ENCODE measurements at places on chromosomes 16 and 17.

GRCh38 chr17:69246726-69247375, 18.2 kb upstream of the ABCA10 start:
- DNase-seq, result peak; percentile 73

GRCh38 chr17:72136692-72137091, 15.9 kb downstream of the SOX9 start:
- no peak for DNase-seq

GRCh38 chr17:6521586-6521985, 34.8 kb downstream of the PITPNM3 start:
- no peak for DNase-seq

- no peak for DNase-seq
Measured at GRCh38 chr16:71826533-71827017, 17.9 kb upstream of the AP1G1 start.

- DNase-seq, result no peak
Measured at GRCh38 chr17:19487024-19487600, 46.5 kb upstream of the SLC47A1 start.

DNA sequence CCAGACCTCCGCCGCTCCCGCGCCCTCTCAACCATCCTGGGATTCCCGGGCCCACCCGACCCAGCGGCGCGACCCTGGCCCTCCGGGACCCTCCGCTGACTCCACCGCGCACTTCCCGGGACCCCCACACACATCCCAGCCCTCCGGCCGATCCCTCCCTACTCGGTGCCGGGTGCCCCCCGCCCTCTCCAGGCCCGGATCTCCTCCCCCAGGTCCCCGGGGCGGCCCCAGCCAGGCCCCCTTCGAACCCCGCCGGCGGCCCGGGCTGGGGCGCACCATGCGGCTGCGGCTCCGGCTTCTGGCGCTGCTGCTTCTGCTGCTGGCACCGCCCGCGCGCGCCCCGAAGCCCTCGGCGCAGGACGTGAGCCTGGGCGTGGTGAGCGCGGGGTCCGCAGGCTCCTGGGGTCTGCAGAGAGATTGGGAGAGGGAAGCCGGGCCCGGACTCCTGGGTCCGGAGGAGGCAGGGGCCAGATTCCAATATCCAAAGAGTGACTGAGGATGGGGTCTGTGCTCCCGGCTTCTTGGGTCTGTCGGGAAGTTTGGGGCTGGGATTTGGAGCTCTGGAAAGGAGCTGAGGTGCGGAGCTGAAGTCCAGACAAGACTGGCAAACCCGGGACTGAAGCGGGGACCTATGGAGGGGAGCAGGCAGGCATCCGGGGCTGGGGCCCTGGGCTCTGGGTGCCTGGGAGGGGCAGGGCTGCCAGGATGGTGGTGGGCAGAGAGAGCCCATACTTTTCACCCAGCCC, 453 bp downstream of the MMP25 start:
- DNase-seq, result no peak

GRCh38 chr16:59039066-59039720, 305.1 kb upstream of the GOT2 start:
- DNase-seq, result peak; percentile 18

DNA sequence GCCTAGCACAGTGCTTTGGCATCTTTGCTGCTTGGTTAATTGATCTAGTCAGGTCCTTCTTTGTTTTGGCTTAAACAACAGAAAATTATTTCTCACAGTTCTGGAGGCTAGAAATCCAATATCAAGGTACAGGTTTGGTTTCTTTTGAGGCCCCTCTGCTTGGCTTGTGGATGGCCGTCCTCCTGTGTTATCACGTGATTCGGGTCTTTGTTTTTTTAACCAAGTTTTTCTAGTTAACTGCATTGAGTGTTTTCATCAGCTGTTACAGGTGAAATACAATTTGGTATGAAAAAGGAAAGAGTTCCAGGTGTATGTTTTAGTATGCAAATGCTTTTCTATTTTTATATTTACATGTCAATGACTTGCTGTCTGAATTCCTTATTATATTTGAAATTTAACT, 2.8 kb downstream of the NLK start:
- DNase-seq, result no peak

GRCh38 chr16:20049831-20050230, 23.9 kb downstream of the GPR139 start:
- no peak for DNase-seq

DNA sequence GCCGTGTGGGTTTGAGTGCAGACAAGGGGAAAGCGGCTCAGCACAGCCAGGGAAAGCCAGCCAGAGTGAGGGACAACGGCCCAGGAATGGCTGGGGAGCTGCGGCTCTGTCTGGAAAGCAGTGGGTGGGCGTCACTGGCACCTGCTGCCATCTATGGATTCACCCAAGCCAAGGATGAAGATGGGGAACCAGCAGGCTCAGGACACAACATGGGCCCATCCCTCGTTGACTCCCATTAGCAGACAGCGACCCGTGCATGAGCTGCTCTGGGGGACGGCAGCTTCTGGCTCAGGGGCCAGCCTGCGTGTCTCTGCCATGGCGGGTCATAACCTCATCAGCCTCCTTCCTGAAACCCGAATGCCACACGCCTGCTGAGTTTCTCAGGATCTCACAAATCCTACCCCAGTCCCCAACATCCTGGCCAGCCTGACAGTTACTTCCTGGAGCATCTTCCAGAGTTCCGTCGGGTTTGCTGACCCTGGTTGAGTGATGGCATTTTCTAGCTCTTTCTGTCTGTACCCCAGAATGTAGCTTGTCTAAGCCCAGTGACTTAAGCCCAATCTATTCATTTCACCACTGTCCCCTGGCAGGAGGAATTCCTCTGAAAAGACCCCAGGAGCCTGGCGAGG, 50.7 kb downstream of the SLC7A5 start:
- DNase-seq, result no peak

DNA sequence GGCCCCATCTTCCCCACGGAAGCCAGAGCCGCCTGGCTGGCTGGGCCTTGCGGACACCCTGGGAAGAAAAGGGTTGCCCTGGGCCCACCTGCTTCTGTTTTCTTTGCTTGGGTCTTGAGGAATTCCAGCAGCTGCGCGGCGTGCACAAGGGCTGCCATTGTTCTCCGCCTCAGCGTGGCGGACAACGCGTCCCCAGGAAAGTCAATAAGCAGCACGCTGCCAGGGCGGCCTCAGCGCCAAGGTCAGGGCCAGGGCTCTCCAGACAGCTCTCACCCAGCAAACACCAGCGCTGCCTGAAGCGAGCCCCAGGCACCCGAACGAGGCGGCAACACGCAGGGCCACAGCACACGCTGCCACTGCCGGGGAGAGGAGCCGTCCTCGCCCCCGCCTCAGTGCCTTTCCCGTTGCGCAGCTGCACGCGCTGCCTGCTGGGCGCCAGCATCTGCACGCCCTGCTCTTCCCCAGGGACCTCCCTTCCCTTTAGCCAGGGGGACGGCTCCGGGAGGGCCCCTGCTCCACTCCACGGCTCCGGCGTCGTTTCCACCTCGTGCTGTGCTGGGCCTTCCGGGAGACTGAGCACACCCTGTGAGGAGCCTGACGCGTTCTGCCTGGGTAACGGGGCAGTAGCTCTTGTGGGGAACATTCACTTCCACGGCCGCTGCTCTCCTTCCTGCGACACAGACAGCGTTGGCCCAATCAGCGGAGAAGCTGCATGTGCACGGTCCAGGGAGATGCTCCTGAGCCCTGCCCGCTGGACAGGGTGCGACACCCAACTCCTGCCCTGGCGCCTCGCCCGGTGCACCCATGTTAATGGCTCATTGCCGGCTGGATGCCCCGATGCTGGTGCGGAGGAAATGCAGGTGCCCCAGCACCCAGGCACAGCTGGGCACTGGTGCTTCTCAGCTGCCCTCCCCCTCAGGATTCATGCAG, 57.8 kb downstream of the LMF1 start:
- no peak for DNase-seq

DNA sequence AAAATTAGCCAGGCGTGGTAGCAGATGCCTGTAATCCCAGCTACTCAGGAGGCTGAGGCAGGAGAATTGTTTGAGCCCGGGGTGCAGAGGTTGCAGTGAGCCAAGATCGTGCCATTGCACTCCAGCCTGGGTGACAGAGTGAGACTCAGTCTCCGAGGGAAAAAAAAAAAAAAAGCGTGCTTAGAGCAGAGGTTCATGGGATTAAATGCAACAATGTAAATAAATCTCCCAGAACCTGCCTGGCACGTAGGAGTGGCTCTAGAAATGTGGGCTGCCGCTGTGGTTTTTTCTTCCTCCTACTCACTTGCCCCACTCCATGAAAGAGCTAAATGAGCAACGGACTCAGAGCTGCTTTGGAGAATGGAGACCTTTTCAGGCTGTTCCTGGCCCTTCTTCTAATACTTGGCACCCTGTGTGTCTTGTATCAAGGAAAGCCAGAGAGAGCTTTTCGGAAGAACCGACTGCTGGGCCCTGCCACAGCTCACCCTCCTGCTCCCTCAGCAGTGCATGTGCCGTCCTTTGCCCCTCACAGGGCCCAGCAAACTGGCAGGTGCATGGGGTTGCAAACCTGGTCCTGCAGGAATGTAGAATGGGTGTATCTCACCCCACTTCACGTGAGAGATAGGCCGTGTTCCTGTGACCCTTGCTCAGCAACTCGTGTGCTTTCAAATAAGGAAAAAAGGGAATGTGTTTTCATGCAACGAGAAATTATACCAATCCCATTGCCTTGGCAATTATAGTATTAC, 52.0 kb downstream of the LDHD start:
- DNase-seq, result no peak

GRCh38 chr17:72125742-72126141, 4.9 kb downstream of the SOX9 start:
- DNase-seq, result no peak

- DNase-seq, result no peak
Measured at GRCh38 chr17:78706271-78706915, 75.7 kb downstream of the CYTH1 start.

DNA sequence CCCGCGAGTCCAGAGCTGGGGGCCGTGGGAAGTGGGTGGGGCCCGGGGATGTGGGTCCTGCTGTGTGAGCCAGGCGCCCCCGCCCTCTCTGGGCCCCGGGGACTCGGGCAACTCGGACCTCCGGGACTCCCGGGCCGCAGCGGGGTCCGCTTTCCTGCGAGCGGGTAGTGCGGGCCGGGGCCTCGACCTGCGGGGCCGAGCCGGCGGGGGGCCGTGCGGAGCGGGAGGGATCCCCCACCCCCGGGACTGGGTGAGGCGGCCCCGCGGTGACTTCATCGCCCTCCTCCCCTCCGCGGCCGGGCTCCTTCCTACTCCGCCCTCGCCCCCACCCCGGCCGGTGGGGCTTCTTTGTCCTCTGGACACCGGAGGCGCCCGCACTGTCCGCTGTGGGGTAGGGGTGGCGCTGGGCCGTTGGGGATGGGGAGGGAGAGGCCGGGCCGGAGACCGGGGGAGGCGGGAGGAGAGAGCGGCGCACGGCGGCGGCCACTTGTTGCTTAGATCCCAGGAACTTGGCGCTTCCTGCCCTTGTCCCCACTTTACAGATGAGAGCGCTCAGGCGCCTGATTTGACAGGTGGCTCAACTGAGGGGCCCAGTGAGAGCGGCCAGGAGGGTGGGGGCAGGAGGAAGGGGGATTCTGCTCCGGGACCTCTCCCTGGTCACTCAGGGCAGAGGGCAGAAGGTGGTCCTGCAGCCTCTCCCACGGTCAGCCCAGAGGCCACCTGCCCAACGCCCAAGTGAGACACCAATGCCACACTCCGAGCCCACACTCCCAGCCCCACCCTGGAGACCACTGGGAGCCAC, 874 bp downstream of the CMTM3 start:
- peak; percentile 61 for DNase-seq

- DNase-seq, result no peak
Measured at GRCh38 chr16:84027625-84028024, 15.0 kb downstream of the SLC38A8 start.

- DNase-seq, result no peak
Measured at GRCh38 chr16:14146445-14146844, 75.3 kb downstream of the MRTFB start.

DNA sequence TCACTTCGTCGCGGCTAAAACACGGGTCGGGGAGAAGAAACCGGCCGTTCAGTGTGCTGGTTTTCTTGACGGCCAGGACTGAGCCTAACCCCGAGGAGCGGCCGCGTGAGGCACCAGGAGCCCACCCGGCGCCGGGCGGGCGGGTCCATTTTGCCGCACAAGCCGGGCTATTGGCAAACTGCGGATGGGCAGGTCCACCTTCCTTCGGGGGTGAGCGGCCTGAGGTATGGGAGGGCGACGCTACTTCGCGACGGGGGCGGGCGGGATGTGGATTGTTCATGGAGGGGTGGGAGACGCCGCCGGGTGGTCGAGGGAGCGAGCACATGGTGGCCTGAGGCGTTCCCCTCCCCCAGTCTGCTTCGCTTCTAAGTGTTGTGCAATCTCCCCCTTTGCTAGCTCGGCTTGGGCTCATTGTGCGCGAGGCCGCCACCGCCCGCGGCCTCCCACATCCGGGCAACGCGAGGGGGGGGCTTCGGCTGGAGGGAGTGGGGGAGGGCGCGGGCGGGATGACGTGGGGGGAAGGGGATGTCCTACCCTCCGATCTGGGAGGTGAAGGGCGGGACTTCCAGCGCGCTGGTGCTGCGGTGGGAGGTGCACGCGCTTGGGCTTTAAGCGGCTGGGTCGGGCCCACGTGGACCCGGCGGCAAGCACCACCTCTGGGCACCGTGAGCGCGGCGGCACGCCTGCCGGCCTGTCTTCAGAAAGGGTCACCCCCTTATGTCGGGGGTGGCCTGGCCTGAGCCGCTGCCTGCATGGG, 5.9 kb upstream of the CD68 start:
- peak; percentile 97 for DNase-seq

GRCh38 chr16:58535100-58535499, 19.8 kb downstream of the SETD6 start:
- no peak for DNase-seq

GRCh38 chr17:41814195-41814594, 1.4 kb downstream of the FKBP10 start:
- no peak for DNase-seq
